ENCODE measurements at places on chromosomes 5 and 9.

DNA sequence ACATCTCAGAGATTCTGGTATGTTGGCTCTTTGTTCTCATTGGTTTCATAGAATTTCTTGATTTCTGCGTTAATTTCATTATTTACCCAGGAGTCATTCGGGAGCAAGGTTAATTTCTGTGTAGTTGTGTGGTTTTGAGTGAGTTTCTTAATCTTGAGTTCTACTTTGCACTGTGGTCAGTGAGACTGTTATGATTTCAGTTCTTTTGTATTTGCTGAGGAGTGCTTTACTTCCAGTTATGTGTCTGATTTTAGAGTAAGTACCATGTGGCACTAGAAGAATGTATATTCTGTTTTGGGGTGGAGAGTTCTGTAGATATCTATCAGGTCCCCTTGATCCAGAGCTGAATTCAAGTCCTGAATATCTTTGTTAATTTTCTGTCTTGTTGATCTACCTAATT lies 12.2 kb downstream of the RANBP17 start:
- DNase-seq: no peak

DNA sequence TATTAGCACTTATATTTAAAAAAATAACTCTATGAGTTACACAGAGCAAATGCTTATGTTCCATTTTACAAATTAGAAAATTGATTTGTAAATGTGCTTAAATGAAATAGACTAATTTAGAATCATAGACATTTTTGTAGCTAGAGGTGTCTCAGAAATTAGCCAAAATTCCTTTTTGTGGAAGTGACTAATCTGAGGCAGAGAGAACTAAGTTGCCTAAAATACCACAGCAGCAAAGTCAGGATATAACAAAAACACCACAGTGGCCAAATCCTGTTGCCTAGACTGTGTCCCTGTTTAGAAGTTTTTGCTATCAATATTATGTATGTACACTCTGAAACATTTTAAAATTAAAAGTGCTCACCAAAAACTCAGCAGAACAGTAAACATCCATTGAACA lies 18.7 kb downstream of the ADAMTSL1 start:
- no peak for DNase-seq

- no peak for DNase-seq
Observed at GRCh38 chr5:174374206-174374605, 328.7 kb downstream of the NSG2 start.

DNA sequence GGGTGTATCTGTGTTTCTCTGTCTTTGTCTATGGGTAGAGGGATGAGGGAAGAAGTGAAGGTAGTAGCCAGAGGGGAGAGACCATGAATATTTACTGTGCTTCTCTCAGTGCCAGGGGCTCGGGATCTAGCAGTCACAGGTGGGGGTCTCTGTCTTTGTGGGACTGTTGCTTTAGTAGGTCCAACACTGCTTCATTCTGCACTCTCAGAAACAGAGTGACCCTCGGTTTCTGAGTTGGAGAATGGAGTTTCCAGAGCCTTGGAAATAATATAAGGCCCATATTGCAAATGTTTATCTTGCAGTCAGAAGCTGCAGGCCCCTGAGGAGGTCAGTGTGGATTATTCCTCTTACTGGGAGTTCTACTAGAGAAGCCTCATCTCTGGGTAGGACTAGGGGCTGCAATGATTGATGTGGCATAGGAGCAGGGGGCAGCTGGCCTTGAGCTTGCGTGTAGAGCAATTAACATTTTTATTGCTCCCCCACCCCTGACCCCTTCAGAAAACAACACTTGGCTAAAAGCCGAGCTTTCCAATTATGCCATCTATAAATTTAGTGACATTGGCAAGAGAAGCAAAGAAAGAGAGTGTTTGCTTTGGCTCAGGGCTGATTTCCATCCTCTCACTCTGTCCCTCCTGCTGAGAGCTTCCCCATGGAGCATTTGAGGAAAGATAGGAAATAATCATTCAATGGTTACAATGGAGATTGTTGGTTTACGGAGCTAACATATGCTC lies 55.0 kb upstream of the TRPC7 start:
- DNase-seq: no peak

DNA sequence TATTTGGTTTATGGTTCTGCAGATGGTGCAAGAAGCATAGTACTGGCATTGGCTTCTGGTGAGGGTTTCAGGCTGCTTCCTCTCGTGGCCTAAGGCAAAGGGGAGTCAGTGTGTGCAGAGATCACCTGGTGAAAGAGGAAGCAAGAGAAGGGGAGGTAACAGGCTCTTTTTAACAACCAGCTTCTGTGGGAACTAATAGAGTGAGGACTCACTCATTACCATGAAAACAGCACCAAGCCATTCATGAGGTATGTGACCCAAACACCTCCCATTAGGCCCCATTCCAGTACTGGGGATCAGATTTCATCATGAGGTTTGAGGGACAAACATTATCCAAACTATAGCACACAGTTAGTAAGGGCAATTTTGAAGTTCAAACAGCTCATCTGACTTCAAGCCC lies 263.5 kb downstream of the TMEM38B start:
- DNase-seq: no peak
